ENCODE measurements at places on chromosomes 12 and 14. TPM values are rescaled to one million over a fixed set of nuclear protein-coding genes. Genes with fewer than 3 reads are reported as not detected.

Gene CAPZA3
- total RNA-seq = 0.72 TPM

Gene MGST1
- total RNA-seq = 9.6 TPM

Gene KRT82
- total RNA-seq = 1.7 TPM

Gene SLC5A8
- total RNA-seq = 1.7 TPM

Gene HOXC4
- total RNA-seq = 3.4 TPM

Gene LRTM2
- total RNA-seq = 1.2 TPM
